ENCODE measurements at places on chromosomes 12 and 14. TPM values are rescaled to one million over a fixed set of nuclear protein-coding genes. Genes with fewer than 3 reads are reported as not detected.

The MGP gene
- not detected for total RNA-seq

The AKAP3 gene
- 0.11 TPM for total RNA-seq

The HOXC4 gene
- total RNA-seq = 2.4 TPM

The CRACR2A gene
- total RNA-seq = 1.3 TPM

The FOXG1 gene
- total RNA-seq = 0.25 TPM

The TCP11L2 gene
- 3.0 TPM for total RNA-seq

The PRH2 gene
- not detected for total RNA-seq

The NDUFA12 gene
- total RNA-seq = 181 TPM

The RD3L gene
- total RNA-seq = not detected

The CLEC4E gene
- total RNA-seq = 0.41 TPM

The CCDC197 gene
- not detected for total RNA-seq

The PPP2R3C gene
- total RNA-seq = 26.0 TPM

The SLC15A5 gene
- total RNA-seq = not detected

The CD27 gene
- not detected for total RNA-seq

The KERA gene
- total RNA-seq = not detected

The NID2 gene
- total RNA-seq = 31.9 TPM

The GYS2 gene
- total RNA-seq = 0.23 TPM

The APOF gene
- total RNA-seq = not detected

The ZNF664 gene
- 54.5 TPM for total RNA-seq

The TBC1D30 gene
- total RNA-seq = 1.5 TPM

The P2RX2 gene
- not detected for total RNA-seq

The GLI1 gene
- total RNA-seq = 4.5 TPM

The DNAAF2 gene
- 12.6 TPM for total RNA-seq

The OVCH1 gene
- not detected for total RNA-seq

The PRR13 gene
- total RNA-seq = 339 TPM

The ATP5F1B gene
- 802 TPM for total RNA-seq

The VEZT gene
- total RNA-seq = 68.3 TPM

The LPAR5 gene
- 0.71 TPM for total RNA-seq

The NOXRED1 gene
- 0.06 TPM for total RNA-seq

Data from A549 treated with dexamethasone at 1 μM for 4 hours (cell line).